Fibroblast of villous mesenchyme (primary cell): ENCODE measurements at places on chromosomes 1 and 21. TPM values are rescaled to one million over a fixed set of nuclear protein-coding genes. Genes with fewer than 3 reads are reported as not detected.

Gene C1orf56
- 2.6 and 3.0 TPM in 2 replicates for total RNA-seq

Gene KPRP
- total RNA-seq: not detected in 2 replicates

Gene HSD3B1
- 2.6 TPM in 1 of 2 replicates, not detected in the other for total RNA-seq

- no peak for DNase-seq
Observed at GRCh38 chr1:102715150-102715549, 393.2 kb downstream of the COL11A1 start.

- DNase-seq: no peak
Observed at GRCh38 chr1:223243441-223244050, 100.5 kb upstream of the TLR5 start.

- no peak for DNase-seq
Observed at GRCh38 chr1:101178341-101178687, 58.5 kb upstream of the S1PR1 start.

DNA sequence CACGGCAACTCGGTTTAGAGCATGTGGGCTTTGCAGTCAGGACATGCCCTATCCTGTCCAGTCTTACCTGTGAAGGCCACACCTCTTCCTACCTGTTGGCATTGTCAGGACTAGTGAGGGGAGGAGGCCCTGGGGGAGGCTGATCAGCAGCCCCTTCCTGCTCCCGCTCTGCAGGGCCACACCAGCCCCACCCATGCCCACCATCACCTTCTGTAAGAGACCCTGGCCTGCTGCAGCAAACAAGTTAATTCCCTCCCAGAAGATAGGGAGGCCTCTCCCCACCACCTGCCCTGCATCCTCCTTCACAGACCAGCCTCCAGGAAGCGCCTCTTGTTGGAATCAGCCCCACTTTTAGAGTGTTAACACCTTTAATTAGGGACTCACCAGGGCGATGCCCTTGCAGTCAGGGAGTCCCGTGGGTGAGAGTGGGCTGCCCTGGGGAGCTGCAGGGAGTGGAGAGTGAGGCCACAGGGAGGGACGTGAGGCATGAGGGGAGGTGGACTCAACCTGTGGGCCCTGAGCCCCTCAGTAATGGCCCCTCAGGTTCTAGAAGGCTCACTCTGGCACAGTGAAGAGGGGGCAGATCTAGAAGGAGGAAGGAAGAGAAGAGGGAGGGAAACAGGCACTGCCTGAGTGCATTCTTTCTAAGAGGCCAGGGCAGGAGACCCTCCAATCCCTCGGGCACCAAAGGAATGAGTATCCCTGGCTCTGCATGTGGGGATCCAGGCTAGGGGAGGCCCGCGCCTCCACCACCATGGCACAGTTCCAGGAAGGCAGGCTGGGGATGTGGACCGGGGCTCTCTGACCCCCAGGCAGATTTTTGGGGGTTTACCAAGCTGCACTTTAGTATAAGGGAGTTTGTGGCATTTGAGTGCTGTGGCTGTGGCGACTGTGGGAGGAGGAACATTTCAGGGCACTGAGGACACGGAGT is 8.2 kb downstream of the UMODL1 start:
- no peak for DNase-seq

DNA sequence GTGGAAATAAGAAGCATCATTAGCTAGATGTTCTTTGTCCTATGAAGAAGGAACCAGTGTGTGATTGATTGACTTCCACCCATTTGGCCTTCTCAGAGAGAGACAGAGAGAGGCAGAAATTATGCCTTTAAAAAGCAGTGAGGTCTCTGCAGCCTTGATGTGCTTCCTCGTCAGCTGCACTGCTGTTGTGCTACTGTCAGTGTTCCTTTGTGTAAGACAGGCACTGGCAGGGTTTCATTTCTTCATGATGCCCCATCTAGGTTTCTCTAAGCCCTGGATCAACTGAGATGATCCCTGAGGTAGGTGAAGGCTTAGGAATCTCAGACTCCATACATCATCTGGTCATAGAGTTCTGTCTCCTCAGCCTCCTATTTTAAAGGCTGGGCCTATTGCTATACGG is 34.9 kb downstream of the GPR3 start:
- DNase-seq: no peak

- DNase-seq: no peak
Observed at GRCh38 chr1:156808186-156809030, 8.2 kb downstream of the SH2D2A start.

DNA sequence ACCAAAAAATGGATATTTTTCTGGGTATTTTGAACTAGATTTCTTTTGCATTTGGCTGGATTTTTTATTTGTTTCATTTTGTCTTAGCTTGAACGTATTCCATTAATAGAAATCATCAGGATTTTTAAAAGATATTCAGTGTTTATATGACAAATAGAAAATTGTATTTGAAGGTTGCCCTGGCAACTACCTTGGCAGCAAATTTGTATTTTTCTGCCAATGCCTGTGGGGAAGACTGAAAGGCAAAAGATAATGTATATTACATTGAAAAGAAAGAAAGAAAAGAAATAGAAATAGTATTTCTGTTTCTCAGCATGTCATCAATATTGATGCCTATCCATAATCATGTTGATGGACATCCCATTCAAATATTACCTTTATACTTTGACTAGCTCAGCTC is 16.8 kb downstream of the VCAM1 start:
- DNase-seq: no peak
